Suprapubic skin (tissue), 4 donors: ENCODE measurements at places on chromosomes 16 and 17.
A peak's percentile ranks its signal among the peaks of the same experiment; 100 is the strongest.

DNA sequence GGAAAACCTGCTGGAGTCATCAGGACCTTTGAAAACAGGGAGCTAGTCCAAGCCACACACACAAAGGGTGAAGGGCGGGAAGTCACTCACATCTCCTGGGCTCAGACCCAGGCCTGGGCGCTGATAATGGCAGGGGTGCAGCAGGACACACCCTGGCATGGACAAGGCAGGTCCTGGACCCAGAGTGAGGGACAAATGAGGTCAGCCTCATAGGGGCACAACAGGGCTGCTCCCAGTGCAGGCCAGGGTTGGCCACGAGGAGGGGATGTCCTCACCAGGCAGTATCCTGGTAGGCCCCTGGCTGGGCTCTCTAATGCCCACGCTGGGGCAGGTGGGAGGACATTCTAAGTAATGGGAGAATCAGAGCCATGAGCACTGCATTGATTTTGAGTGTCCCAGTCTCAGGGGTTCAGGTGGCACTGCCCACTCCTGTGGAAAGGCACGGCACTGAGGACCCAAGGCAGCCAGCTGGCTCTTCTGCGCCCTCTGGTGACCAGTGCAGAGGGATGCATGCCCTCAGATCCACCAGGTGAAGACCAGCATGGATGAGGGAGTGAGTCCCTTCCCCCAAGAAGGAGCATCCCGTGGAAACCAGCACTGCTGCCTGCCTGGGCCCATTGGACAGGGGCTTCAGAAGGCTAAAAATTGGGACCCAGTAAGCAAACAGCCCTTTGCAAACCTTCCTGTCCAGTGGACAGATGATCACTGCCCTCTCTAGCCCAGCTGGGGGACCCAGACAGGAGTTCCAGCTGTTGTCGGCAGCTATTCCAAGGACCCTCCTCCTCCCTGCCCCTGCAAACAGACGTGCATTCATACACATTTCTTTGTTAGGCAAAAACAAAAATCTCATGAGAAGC, 23.4 kb upstream of the SREBF1 start:
- DNase-seq = no peak

DNA sequence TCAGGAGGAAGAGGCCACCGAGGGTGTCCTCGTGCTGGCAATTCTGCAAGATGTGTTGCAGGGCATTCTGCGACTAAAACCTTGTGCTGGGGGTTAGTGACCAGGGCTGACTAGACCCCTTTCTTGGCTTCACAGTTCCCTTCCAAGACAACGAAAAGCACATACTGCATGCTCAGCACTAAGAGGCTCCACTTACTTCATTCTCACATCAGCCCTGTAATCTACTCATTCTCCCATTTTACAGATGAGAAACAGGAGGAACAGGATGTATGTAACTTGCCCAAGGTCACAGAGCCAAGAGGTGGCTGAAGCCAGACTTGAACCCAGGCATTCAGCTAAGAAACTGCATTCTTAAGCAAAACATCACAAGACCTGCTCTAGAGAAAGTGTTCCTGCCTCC, 5.3 kb upstream of the PHOSPHO1 start:
- DNase-seq = no peak

DNA sequence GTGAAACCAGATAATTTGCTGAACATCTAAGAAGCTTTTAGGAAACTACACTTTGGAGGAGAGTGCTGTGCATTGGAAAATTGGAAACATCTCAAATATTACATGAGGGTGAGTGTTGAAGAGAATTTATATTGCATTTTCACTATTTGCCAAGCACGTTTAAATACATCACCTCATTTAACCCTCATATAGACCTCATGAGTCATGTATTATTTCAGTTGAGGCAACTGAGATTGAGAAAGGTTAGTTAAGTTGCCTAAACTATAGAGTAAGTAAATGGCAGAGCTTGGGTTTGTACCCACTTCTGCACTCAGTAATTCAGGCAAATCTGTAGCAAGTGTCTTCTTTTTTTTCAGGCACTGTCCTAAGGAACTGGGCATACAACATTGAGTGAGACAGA, 3.7 kb upstream of the NLK start:
- no peak for DNase-seq

- no peak for DNase-seq
Measured at GRCh38 chr17:10384175-10384574, 11.4 kb upstream of the MYH13 start.

- no peak for DNase-seq
Measured at GRCh38 chr17:58270476-58271215, 10.1 kb downstream of the MPO start.

DNA sequence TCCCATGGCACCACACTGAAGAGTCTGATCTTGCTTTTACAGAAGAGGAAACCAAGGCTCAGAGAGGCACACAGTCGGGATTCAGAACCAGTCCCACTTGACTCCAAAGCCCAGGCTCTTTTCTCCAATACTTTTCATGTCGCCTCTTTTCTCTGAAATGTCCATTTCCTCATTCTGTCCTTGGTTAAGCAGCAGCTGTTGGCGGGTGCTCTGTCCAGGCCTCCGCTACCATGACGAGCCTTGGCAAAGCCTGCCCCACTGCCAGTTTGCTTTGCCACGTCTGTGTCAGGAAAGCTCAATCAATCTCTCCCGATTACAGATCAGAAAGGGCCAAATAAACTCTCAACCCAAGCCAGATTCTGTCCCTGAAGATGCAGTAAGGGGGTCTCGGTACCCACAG, 9.1 kb upstream of the CEP295NL start:
- DNase-seq = no peak

DNA sequence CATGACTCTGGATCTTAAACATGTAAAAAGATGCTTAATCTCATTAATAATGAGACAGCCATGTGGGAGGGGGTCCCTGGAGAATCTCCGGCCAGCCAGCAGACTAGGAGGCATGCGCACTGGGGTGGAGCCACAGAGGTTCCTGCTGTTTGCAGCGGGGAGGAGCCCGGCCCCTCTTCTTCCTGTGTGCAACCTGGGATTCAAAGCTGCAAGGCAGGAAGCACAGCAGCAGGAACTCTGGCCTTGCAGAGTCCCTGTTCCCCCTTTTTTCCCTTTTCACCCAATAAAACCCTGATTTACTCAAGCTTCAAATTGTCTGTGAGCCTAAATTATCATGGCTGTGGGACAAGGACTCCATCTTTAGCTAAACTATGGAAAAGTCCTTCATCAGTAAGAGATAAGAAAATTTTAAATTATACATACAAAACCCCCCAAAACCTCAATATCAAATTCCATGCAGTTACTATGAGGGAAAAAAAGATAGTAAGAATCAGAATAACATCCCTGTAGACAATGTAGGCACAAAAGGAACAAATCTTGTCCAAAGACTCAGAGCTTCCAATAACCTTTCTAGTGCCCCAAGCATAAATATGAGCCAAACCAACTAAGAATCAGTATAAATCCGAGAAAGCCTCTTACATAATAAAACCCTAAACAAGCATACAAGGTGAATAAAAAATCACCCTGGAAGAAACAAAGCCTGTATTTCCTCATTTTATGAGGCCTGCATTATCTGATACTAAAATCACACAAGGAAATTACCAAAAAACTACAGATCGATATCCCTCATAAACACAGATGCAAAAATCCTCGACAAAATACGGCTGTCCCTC, 12.1 kb downstream of the CFDP1 start:
- peak; percentile 86 for DNase-seq

DNA sequence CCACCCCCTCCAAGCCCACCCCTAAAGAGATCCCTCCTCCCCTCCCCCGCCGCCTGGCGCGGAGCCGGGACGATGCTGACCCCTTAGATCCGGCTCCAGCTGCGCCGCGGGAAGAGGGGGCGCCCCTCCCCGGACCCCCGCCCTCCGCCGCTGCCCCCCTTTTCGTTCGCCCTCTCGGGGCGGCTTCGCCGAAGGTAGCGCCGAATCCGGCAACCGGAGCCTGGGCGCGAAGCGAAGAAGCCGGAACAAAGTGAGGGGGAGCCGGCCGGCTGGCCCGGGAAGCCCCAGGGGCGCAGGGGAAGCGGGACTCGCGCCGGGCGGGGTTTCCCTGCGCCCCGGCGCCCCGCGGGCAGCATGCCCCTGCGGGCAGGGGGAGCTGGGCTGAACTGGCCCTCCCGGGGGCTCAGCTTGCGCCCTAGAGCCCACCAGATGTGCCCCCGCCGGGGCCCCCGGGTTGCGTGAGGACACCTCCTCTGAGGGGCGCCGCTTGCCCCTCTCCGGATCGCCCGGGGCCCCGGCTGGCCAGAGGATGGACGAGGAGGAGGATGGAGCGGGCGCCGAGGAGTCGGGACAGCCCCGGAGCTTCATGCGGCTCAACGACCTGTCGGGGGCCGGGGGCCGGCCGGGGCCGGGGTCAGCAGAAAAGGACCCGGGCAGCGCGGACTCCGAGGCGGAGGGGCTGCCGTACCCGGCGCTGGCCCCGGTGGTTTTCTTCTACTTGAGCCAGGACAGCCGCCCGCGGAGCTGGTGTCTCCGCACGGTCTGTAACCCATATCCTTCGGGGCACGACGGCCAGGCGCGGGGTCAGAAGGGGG, 623 bp downstream of the CACNA1G start:
- no peak for DNase-seq

DNA sequence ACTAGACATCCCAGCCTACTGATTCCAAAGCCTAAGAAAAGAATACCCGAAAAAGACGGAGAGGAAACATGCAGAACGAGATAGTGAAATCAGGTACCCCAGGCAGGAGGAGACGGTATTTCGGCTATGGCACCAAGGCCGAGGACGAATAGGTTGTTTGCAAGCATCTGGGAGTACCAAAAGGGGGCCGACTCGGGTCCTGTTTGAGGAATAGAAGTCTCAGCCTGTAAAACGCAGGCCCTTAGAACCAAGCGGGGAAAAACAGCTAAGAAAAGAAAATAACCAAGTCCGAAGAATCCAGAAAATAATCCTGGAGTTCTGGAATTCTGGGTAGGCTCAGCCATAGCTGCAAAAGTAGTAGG, 537 bp downstream of the SLC35B1 start:
- no peak for DNase-seq
